ENCODE measurements at places on chromosomes 12 and 14.

GRCh38 chr14:24595073-24595808, 14.2 kb downstream of the GZMH start:
- DNase-seq, result no peak

- peak; percentile 34 for DNase-seq
Observed at GRCh38 chr12:5872745-5873144, 72.3 kb downstream of the ANO2 start.

GRCh38 chr12:45464699-45465098, 248.8 kb downstream of the ANO6 start:
- peak; percentile 12 for DNase-seq

- DNase-seq, result peak; percentile 40
Observed at GRCh38 chr14:94322648-94323570, at the start of gene SERPINA6. Gene SERPINA6 (minus strand): TSS chr14:94323336. CDS start chr14:94314648, 8,688 bp downstream.

DNA sequence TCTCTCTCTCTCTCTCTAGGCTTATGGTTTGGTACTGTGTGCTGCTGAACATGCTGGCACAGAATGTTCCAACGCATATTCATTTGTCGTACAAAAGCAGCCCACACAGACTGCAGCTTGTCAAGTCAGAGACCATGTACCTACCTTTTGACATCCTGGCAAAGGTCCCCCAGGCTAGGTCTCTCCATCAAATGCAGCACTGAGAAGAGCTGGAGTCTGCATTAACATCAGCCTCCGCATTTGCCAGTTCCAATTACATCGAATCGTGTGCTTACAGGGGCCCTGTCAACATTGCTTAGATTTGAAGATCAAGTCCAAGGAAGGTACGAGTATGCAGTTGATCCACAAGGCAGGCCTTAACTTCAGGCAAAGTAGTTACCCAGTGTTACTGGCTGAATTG, 47.9 kb downstream of the GPR135 start:
- no peak for DNase-seq

DNA sequence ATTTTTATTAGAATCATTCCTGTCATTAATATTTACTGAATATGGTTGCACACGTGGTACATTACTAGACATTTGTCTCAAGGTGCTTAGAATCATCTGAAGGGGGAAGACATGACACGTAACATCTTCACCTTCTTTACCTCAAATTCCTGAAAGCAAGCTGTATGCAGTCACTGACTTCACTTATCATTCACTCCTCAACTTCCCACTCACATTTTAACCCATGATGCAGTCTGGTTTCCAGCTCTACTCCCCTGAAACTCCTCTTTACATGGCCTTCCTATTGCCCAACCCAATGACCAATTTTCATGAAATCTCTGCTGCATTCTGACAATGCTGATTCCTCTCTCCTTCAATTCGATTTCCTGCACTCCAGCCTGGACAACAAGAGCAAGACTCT, 5.8 kb upstream of the PSMC6 start:
- DNase-seq, result no peak

GRCh38 chr12:1657688-1658087, 28.7 kb downstream of the WNT5B start:
- DNase-seq, result no peak

DNA sequence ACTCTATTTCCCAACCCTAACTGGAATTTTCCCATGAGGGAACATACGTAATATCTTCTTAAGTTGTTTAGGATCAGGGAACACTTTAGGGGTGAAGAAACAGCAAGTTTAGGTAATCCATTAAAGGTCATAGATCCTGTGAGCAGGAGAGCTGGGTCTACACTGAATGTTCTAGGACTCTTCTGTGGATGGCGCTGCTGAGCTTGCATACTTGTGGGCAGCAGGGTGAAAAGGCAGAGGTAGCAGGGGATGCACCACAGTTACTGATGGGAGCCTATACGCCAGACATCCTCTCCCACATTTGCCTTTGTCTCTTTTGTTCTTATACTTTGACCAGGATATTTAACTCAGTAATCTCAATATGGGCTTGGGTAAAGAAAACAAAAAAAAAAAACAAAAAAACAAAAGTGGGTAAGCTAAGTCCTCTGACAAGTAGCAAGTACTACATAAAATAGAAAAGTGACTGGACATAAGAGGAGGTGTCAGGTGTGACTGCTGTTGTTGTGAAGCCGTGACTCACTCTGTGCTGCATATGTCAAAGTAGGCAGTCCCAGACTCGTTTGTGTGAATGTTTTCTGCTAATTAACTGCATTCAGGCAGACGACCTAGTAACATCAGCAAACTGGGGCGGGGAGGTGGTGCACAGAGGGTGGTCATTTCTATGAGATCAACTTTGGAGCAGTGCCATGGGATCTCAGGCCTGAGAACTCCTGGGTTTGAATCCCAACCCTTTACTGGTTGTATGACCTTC, 31.6 kb downstream of the NEUROD4 start:
- no peak for DNase-seq

DNA sequence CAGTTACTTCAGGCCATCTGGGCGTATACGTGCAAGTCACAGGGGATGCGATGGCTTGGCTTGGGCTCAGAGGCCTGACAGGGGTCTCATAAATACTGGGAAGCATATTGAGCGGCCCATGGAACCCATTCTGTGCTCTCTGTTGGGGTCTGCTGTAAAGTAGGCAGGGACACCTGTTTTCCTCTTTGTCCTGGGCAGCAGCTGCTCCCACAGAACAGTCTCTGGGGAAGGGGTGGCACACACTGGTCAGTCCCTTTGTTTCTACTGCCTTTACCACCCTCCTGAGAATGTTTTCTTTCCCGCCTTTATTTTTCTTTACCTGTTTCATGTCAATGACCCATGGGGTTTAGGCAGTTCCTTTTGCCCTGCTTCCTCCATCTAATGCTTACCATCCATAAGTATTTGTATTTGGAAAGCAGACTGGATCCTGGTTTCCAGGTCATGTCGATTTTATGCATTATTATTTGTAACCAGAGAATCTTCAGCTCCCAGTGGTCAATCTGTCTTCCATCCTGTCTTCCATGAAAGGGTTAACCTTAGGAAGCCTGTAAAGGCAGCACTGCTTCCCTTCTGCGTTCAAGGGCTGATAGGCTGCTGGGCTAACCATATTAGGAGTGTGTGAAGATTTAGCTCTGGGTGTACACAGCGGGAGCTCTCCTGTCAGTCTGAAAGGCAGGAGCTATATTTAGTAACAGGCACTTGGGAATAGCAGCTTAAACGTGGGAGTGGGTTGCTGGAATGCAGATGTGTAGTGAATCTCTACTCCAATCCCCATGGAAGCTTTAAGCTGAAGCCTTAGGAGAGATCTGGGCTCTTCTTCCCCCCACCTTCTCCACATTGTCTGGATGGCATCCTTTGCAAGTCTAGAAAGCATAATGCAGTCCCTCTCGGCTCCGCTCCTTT, 124.0 kb downstream of the DYRK2 start:
- peak; percentile 34 for DNase-seq

GRCh38 chr12:70258605-70259403, 15.6 kb downstream of the CNOT2 start:
- DNase-seq, result no peak

DNA sequence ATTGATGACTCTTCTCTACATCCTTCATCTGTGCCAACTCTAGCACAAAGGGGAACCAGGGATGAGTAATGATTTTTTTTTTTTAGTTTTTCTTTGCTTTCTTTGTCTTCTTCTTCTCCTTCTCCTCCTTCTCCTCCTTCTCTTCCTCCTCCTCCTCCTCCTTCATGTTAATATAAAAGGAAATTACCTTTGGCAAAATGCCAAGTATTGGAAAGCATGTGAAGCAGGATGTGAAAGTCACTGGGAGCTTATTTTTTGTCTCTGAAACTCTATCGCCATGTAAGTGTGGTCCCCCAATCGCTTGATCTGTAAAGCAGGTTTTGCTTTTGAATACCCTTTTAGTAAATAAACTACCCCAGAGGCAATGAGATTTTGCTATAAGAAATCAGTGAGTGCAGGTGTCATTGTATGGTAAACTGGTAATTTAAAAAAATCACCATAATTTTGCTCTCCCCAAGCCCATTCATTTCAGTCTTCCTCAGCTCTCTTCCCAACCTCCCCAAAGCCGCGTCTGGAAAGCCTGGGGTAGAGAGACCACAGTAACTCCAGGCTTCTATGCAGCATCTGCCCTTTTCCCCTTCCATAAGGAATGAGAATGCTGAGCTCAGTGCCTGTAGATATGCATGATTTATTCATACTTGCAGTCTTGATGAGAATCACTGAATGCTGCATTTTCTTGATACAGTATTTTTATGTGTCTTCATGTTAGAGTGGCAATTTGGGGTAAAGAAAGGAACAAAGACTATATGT, 388.7 kb downstream of the TMEM117 start:
- DNase-seq, result no peak

DNA sequence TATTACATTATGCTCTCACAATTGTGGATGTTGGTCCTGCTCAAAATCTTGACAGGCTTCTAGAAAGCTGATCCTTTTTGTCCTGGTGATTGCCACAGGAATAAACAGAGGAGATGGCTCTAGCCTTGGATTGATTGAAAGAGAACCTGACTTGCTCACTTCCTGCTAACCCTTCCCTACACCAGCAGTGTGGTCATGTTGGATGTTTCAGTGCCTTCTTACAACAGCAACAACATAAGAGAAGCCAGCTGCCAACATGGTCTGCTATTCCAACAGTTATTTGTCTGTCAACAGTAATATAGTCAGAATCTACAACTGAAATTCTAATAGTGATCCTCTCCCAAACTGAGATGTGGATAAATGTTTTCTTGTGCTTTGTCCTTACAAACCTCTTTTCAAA, 311.6 kb upstream of the DIO2 start:
- DNase-seq, result no peak

- DNase-seq, result no peak
Observed at GRCh38 chr12:91073426-91073825, 15.6 kb upstream of the KERA start.

GRCh38 chr14:65106736-65107135, 4.4 kb upstream of the MAX start:
- no peak for DNase-seq

- DNase-seq, result no peak
Observed at GRCh38 chr12:121326996-121327674, 25.1 kb downstream of the ANAPC5 start.

- DNase-seq, result peak; percentile 65
Observed at GRCh38 chr12:108457006-108457733, 57.9 kb upstream of the FICD start.

- peak; percentile 20 for DNase-seq
Observed at GRCh38 chr12:65074932-65075331, 46.2 kb downstream of the WIF1 start.

DNA sequence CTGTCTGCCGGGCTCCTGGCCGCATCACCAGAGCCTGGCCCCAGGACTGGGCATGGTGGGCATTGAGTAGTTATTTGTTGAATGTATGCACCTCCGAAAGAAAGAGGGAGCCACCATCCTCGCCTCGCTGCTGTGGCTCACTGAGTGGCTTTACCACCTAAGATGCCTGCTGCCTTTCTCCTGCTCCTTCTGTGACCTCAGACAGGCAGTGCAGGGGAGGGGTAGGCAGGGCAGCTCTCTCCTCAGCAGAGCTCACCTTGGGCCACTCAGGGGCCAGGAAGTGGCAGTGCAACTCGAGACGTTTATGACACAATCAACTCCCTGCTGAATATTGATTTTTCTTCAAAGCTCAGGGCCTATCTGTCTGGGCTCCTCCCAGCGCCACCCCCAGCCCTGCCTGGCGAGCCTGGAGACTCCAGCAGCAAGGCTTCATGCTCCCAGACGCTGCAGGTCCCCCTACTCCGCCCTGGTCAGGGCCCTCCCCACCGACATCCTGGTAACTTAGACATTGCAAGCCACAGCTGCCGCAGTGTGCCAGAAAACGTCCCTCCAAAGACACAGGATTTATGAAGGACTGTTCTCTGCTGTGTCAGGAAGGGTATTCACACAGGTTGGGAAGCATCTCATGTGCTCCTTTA, 84.3 kb upstream of the DIO3 start:
- DNase-seq, result peak; percentile 76

DNA sequence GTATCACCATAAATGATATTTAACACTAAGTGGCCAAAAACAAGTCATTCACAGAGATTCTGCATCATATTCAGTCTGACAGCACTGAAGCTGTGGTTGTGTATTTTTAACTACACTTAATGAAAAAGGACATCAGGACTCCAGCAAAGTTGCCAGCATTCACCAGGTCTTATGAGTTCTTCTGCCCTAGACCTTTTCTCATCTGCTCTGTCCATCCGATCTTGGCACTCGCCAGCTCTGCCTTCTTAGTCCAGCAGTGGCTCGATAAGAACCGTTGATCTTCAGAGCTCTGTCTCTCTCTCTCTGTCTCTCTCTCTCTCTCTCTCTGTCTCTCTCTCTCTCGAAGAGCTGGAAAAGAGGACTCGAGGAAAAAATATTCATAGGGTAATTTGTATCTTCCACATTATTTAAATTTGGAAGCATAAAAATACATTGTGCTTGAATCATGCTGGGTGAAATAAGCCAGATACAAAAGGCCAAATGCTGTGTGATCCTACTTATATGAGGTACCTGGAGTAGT, 232.2 kb downstream of the FBXL14 start:
- no peak for DNase-seq

GRCh38 chr14:29806124-29806517, 121.5 kb downstream of the PRKD1 start:
- no peak for DNase-seq

GRCh38 chr12:89138048-89138852, 214.1 kb downstream of the DUSP6 start:
- no peak for DNase-seq

DNA sequence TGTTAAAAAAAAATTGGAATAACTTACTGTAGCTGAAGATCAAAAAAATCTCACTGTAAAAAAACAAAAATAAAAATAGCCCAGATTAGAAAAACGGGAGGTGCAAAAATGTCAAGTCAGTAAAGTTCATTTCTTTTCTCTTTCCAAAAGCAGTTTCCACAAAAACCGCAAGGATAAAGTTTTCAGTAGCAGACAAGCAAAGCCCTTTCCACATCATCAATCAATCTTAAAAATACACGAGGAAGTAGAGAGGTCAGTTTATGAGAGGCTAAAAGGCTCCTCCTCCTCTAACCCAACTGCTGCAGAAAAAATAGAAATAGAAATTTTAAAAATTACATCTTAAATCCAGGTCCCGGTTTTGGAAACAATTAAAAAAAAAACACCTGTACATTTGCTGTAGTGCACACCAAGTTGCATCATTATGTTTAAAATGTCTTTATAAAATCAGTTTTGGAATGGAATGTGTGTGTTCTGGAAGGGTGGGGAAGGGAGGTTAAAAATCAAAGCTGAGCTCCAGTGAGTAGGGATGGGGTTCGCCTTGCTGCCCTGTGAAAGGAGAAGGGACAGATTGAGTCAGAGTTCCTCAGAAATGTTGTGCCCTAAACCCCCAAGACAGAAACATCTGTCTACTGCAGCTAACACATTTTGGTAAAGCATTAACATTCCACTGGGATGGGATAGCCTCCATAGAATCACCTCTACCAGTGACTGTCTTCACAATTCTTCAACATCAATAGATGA, 5.8 kb downstream of the HNRNPC start:
- no peak for DNase-seq

GRCh38 chr12:105083551-105084105, 630 bp downstream of the ALDH1L2 start:
- no peak for DNase-seq

- no peak for DNase-seq
Observed at GRCh38 chr12:13900718-13901117, 80.7 kb downstream of the GRIN2B start.

GRCh38 chr14:52094546-52095271, 25.9 kb upstream of the NID2 start:
- no peak for DNase-seq

- no peak for DNase-seq
Observed at GRCh38 chr12:76101739-76102385, 17.4 kb upstream of the NAP1L1 start.
